ENCODE measurements at places on chromosomes 5 and 9.

GRCh38 chr5:146208916-146209522 lies 5.6 kb downstream of the RBM27 start:
- no peak for DNase-seq

- DNase-seq: no peak
Measured at GRCh38 chr9:13480693-13481092, 201.2 kb upstream of the MPDZ start.

DNA sequence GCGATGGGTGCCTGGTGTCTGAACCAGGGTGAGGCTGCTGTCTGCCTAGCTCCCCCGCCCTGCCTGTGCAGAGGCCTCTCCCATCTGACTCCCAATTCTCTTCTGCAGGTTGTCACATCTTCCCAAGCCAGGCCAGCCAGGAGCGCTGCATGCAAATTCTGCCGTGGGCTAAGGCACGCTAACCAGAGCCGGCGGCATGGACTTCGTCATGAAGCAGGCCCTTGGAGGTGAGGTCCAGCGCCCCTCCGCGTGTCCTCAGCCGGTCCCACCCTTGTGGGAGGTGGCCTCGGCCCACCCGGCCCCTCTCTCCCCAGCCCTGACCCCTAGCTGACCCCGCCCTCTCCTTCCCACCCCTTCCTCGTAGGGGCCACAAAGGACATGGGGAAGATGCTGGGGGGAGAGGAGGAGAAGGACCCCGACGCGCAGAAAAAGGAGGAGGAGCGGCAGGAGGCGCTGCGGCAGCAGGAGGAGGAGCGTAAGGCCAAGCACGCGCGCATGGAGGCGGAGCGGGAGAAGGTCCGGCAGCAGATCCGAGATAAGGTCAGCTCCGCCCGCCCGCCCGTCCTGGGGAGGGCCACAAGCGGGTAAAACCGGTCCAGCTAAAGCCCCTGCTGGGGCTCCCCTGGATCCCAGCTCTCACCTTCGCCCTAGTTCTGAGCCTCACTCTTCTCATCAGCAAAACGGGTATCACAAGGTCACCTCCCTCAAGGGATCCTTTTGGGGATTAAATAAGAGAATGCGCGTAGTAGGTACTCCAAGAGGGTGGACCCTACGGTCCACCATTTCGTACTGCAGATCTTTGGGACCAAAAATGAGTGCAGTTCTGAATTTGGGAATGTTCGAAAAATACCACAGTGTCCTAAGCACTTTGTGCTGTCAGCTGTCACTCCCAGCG lies 7.4 kb downstream of the CPLX2 start:
- no peak for DNase-seq

DNA sequence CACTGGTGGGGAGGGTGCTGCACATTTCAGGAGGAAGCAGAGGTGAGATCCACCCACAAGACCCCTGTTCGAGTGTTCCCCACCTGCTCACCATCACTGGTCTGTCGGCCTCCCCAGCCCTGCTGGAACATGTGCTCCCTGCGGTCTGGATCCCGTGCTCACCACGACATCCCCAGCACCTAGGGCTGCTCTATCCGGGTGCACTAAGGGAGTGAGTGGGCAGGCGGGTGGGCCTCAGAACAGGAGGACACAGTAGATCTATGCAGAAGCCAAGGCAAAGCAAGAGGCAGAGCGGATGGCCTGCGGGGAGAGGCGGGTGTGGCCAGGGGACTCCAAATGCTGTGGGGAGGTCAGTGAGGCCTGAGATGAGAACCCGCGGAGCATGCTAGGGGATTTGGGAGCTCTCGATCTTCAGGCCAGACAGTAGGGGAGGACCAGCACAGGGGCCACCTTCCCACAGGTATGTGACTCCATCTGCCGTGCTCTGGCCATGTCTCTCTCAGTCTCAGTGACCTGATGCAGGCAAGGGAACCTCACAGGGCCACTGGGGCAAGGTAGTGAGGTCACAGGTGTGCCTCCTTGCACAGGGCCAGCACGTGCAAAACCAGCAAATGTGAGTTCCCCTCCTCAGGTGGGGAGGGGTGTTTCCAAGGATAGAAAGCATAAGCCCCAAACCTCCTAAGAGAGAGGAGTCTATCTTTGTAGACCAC lies 134.2 kb downstream of the ZNF354C start:
- DNase-seq: no peak

- DNase-seq: no peak
Measured at GRCh38 chr9:113998525-113999255, 79.4 kb downstream of the AMBP start.

GRCh38 chr5:115941051-115941675 lies 21.1 kb upstream of the LVRN start:
- no peak for DNase-seq

- no peak for DNase-seq
Measured at GRCh38 chr9:136328011-136328621, 777 bp downstream of the GPSM1 start.

GRCh38 chr9:80866121-80866520 lies 823.2 kb downstream of the TLE1 start:
- no peak for DNase-seq

DNA sequence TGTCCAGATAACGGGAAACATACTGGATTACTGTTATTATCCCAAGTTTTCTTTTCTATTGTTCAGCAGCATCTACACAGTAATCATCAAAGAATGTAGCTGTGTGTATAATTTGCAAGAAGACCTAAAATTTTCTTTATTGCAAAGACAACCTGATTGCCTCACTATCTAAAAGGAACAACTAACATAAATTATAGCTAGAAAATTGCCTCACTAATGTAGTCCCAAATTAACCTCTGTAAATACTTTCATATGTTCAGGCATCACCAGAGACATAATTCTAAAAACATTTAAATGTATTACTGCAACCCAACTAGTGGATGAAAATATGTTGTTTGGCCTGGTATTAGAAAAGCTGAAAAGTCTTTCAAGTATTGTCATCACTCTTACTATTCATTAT lies 275.4 kb downstream of the CDH12 start:
- no peak for DNase-seq

DNA sequence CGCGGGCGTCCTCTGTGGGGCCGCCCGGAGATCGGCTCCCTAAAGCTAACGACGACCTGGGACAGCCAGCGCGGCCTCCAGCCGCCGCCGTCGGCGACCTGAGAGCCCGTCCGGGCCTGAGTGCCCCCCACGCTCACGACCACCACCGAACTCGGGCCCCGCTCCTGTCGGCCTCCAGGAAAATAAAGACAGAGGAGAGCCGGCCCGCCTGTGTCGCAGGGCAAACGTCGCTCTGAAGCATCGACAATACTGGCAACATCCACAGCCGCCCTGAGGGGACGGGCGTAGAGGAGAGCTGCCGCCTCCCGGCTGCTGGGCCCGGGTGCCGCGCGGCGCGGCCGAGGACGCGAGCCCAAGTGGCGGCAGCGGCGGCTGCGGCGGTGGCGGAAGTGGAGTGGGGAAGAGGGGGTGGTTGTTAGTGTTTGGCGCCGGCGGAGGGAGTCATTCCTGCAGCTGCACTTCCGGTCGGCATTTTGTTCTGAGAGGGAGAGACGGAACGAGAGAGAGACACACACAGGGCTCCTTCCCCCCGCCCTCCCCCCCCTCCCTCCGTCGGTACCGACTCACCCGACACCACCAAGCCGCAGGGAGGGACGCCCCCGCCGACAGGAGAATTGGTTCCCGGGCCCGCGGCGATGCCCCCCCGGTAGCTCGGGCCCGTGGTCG lies at the start of gene NIPBL:
Gene NIPBL (plus strand): TSS at position 471 of the 666 bp plus-strand sequence. CDS start 76,928 bp downstream, outside the sequence.
- peak; percentile 93 for DNase-seq

- no peak for DNase-seq
Measured at GRCh38 chr9:136613824-136614371, 48.8 kb upstream of the EGFL7 start.

GRCh38 chr9:68585034-68585761 lies 44.5 kb upstream of the TMEM252 start:
- DNase-seq: no peak

DNA sequence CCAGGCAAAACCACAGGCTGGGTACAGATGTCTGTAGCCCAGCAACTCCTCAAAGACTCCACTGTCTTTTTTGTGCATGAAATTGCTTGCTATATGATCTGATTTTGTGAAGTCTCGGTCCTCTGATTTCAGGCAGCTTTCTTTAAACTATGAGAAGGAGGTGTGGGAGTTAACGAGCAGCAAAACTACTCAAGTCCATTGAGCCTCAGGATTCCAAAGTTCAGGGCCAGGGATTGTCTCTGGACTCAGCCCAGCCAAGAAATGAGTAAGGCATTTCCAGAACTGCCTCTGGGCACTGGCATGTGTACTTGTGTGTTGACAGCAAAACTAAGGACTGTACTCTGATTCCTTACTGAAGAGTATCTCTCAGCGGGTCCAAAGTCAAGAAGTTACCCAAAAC lies 53.4 kb upstream of the GLIS3 start:
- DNase-seq: no peak

GRCh38 chr5:159448-160172 lies 31.7 kb upstream of the LRRC14B start:
- no peak for DNase-seq

GRCh38 chr5:180093651-180094382 lies 22.3 kb upstream of the RNF130 start:
- DNase-seq: no peak

DNA sequence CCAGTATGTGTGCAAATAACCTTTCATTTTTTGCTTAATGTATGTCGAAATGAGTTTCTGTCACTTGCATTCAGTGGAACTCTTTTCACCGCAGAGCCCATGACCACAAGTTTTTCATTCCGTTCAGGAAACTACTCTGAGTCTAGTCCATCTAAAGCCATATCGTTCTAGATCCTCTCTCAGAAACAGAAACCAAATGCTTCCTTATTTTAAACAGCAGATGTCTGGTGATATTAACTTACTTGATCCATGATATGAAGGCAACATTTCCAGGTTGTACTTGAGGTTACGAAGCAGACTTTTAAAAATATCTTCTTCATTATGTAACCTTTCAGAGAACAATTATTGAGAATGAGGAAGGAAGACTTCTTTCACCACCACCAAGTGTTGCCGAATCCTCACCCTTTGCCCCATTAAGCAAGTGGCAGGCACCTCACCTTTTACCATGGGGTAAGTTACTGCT lies 72.4 kb upstream of the GNAQ start:
- peak; percentile 54 for DNase-seq

DNA sequence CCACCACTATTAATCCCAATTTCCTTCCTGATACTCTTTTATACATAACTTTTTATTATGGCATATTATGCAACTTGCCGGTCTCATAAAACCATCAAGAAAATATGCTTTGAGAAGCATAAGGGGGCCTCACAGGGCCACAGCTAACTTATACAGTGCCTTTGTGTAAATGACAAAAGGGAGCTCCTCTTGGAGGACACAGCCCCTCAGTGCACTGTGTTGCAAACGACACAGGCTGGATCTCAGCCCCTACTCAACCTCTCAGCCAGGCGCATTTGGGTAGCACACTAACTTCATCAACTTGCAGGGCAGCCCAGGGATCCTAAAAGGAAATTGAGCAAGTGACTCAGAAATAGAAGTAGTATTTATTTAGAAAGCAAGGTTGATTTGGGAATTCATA lies 35.4 kb downstream of the RIGI start:
- DNase-seq: no peak

DNA sequence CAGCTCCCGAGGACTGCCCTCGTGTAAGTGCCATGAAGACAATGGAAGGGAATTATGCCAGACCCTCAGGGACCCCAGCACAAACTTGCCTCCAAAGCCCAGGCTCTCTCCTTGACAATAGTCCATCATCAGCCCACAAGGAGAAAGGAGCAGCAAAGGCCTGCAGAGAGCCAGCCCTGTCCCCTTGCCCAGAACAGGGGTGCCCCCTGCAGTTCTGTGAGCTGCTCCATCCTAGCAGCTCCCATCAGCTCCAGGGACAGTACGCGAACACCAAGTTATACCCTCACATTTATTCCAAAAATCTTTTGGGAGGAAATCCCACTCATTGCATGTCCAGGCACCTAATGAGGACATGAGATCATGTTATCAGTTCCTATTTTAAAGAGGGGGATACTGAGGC lies 11.1 kb downstream of the BARX1 start:
- no peak for DNase-seq

- DNase-seq: no peak
Measured at GRCh38 chr9:99491408-99492158, 269.5 kb downstream of the SEC61B start.

- DNase-seq: no peak
Measured at GRCh38 chr5:69131304-69131703, 35.6 kb upstream of the CCNB1 start.

DNA sequence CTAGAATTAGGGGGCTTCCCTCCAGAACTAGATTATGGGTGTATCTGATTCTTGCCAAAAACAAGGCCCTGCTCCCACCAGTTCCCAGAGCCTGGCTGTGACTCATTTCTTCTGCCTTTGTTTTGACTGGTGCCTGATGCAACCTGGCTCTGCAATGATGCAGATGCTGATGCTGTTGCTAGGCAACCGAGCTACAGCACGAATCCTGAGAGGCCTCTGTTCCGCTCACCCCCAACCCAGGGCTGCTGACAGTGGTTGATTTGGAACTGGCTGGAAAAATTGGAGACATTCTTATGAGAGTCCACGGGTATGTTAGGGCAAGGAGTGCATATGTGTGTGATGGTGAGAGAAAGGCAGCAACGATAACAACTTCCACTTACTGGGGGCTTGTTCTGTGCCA lies 100.3 kb downstream of the NSG2 start:
- peak; percentile 52 for DNase-seq

GRCh38 chr5:169767938-169768337 lies 130.9 kb downstream of the DOCK2 start:
- no peak for DNase-seq

GRCh38 chr5:126395198-126395597 lies 28.0 kb upstream of the GRAMD2B start:
- DNase-seq: no peak

- no peak for DNase-seq
Measured at GRCh38 chr5:112934366-112934663, 12.3 kb upstream of the REEP5 start.

DNA sequence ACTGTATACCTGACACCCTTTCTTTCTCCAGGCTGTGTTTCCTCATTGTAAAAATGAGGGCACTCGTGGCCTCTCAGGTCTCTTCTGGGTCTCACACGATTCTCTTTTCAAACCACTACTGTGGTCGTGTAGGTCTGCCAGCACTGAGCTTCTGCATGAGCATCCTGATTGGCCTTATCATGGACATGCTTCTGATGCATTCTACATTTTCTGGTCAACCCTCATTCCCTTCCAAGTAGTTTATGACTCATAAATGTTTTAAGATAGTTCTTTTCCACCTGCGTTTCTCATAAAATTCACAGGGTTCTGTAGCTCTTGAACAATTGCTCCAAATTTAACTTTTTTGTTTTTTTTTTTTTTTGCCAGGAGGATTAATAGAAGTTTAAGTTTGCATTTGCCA lies 294.8 kb downstream of the KCTD16 start:
- no peak for DNase-seq

- no peak for DNase-seq
Measured at GRCh38 chr5:161382685-161383084, 163.8 kb downstream of the GABRB2 start.
